Fibroblast of the aortic adventitia (primary cell): ENCODE measurements at places on chromosomes 13 and 19. TPM values are rescaled to one million over a fixed set of nuclear protein-coding genes. Genes with fewer than 3 reads are reported as not detected.

DNA sequence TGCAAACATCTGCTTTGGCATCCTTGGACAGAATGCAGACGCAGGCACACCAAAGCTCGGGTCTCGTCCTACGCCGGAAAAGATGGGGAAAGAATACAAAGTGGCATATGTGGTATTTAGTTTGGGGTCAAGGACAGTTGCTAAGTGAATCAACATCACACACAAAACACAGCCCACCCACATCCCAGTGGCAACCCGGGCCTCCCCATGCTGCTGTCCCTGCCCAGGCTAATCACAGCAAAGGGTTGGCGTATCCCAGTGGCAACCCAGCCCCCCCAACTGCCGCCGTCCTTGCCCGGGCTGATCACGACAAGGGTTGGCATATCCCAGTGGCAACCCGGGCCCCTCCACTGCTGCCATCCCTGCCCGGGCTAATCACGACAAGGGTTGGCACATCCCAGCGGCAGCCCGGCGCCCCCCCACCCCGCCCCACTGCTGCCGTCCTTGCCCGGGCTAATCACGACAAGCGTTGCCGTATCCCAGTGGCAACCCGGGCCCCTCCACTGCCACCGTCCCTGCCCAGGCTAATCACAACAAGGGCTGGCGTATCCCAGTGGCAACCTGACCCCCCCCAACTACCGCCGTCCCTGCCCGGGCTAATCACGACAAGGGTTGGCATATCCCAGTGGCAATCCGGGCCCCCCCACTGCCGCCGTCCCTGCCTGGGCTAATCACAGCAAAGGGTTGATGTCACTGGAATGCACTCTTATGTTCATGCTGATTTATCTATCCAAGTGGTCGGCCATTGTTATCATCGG, 167.8 kb upstream of the SOX1 start:
- no peak for DNase-seq

DNA sequence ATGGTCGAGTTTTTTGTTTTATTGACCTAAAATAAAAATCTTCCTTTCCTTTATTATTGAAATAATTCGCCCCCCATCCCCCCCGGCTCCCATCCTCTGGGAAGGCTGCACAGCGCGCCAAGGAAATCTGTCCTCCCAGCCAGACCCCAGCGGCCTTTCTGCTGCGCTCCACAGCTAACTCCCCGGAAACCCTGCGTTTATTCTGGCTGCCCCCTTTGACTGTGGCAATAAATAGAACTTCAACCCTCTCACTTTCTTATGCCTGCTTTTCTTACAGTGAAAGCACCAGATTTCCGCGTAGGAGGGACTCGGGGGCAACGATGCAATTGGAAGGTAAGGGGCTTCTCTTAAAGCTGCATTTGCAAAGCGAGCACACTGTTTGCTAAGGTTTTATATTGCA, 9.7 kb upstream of the C19orf12 start:
- no peak for DNase-seq

GRCh38 chr19:45852145-45852750, 10.7 kb downstream of the SYMPK start:
- no peak for DNase-seq

DNA sequence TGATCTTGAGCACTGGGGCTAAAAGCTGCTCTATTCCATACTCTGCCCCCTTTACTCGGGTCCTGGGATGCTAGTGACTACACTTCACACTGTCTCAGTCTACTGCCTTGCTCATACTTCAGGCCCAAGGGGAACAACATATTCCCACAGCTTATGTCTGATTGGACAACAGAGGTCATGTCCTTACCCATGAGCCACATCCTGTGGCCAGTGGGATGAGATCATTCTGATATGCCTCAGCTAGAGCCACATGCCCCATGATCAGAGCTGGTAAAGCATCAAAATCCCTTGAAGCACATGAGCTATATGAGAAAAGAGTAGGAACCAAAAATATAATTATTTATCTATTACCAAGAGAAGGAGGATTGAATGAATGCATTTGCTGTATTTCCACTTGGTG, 290.1 kb upstream of the TSHZ3 start:
- DNase-seq = no peak

MAMSTR gene
- 2.5 and 8.0 TPM in 2 replicates for total RNA-seq

ZNF560 gene
- total RNA-seq = 0.09 and 0.16 TPM in 2 replicates

ZNF581 gene
- total RNA-seq = 13.9 and 41.5 TPM in 2 replicates

- DNase-seq = no peak
These were observed 257.1 kb upstream of the PCDH20 start for GRCh38 chr13:61672756-61673155.

TECR gene
- total RNA-seq = 2.9 and 41.8 TPM in 2 replicates

GGN gene
- 1.3 TPM in 1 of 2 replicates, not detected in the other for total RNA-seq

ATP4A gene
- not detected in 2 replicates for total RNA-seq

GRCh38 chr19:8334458-8335342, 8.4 kb downstream of the KANK3 start:
- DNase-seq = peak; percentile 43
